Kidney epithelial cell (primary cell): ENCODE measurements at places on chromosomes 4 and X. TPM values are rescaled to one million over a fixed set of nuclear protein-coding genes. Genes with fewer than 3 reads are reported as not detected.

The MTCP1 gene
- total RNA-seq: 0.27 and 1.1 TPM in 2 replicates

DNA sequence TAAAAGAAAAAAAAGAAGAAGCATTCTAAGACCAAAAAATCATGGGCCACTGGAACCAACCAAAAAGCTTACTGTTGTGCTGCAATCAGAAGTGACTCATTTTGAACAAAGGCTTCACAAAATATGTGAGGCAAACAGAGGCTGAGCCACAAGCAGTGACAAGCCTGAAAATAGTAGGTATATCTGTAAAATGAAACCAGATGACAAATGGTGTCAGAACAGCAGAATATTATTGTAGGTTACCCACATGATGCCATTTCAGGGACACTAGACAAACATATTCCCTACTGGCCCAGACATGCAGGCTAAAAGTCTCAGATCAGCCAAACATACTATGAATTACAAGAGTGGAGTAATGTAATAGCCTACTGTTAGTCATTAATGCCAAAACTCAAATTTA is 1301.8 kb upstream of the DIAPH2 start:
- no peak for DNase-seq

DNA sequence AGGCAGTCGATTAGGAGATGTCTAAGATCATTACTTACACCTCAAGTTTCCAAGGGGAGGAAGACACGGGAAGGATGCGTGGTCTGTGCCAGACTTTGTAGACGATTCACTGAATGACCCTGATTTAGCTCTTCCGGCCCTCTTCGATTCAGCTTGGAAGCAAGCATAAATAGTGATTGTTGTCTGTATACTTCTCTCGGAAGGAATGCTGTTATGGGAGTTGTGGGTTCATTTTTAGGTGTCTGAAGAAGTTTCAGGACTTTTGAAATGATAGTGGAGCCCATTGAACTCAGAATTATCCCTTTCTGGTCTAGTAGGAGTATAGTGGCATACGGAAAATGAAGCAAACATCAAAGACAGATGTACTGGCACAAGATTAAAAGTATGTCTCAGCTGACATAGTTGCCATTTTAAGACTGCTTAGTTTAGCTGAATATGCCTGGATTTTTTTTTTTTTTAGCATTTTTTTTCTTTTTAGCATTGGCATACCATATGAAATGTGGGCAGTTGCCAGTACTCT is 1.0 kb upstream of the ANKRD17 start:
- DNase-seq: no peak

GRCh38 chrX:6718766-6719165 is 183.8 kb upstream of the VCX3A start:
- no peak for DNase-seq

DNA sequence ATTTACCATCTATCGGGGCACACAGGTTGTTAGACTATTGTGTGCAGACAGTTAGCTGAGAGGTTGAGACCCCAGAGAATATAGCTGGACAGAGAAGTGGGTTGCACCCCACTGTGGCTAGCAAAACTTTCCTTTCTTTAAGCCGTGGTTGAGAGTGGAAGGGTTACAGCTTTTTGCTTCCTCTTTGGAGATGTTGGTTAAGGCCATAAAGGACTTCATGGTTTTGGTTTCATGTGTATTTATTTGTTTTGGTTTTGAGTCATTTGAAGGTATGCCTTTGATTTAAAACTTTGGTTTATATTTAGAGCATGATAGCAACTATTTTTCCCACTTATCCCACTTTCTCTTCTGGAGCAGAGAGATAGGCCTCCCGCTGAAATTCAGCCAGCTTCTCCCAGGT is 274.3 kb upstream of the IL1RAPL1 start:
- no peak for DNase-seq

- DNase-seq: no peak
Observed at GRCh38 chrX:118499295-118499694, 3.7 kb downstream of the DOCK11 start.

DNA sequence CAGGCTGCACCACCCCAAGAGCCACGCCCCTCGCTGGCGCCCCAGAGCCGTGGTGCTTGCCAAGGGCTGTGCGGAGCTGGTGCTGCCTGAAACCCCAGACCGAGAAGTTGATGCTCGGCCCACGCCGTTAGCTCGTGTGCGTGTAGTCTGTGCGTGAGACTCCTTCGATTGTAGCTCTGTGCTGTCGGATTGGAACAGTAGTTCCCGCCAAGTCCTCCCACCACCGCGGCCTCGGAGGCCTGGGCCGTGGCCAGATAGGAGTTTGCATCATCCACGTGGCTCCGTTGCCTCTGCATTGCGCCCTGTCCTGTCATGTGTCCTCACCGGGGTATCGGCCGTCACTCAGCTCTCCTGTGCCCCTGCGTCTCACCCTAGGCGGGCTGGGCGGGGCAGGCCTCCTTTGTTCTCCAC is 24.2 kb downstream of the TNIP2 start:
- no peak for DNase-seq

- no peak for DNase-seq
Observed at GRCh38 chr4:139229534-139230039, 50.4 kb downstream of the MGARP start.

GRCh38 chrX:30887721-30888120 is 1.3 kb downstream of the TAB3 start:
- no peak for DNase-seq

- no peak for DNase-seq
Observed at GRCh38 chr4:74873545-74874301, 59.2 kb upstream of the PARM1 start.
